ENCODE measurements at places on chromosomes 6 and 20.

- no peak for DNase-seq
These were observed 1126.4 kb upstream of the CITED2 start for GRCh38 chr6:140500849-140501248.

- no peak for DNase-seq
These were observed 182.5 kb upstream of the PDE10A start for GRCh38 chr6:165845493-165845892.

DNA sequence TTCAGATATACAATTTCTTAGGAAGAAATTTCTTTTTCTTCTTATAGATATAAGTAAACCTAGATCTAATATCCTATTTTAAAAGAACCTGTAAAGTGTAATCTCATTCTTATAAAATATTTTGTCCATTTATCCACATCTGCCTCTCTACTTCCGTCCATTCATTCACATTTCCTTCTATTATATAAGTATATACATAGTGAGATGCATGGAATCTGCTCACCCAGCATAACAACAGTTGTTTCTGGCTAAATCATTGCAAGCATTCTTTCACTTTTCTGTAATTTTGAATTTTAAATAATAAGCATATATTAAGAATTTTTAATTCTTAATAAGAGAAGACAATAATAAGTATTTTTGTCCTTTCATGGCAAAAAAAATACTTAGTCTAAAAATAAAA, 45.4 kb downstream of the CEP162 start:
- no peak for DNase-seq

- no peak for DNase-seq
These were observed 211.2 kb downstream of the C6orf118 start for GRCh38 chr6:165098165-165098564.

DNA sequence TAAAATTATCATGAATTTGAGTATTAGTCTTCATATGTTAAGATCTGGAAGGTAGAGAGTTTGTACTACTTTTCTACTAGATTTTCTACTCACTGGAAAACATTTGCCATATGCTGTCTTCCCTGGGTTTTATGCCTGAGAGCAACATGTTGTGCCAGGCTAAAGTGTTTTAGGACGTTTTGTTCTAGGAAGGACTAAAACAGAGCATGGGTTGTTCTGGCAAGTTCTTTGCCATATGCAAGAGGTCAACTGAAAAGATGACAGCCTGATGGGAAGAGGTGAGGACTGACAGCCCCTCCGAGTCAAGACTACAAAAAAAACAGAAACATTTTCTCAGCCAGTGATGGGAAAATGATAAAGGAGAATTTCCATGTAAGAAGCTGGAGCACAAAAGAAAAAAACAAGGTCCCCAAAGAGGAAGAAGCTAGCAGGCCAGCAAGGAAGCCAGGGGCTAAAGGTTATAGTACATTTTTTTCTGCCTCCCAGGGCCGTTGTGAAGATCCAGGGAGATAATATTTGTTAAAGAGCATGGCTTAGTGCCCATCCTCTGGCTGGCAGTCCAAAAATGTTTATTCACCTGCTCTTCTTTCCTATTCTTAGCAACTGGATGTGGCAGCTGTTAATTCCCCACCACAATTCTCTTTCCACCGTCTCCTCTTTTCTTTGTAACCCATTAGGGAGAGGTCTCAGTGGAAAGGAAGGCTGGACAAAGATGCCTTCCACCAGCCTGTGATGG, 7.8 kb downstream of the SCGN start:
- DNase-seq: no peak

DNA sequence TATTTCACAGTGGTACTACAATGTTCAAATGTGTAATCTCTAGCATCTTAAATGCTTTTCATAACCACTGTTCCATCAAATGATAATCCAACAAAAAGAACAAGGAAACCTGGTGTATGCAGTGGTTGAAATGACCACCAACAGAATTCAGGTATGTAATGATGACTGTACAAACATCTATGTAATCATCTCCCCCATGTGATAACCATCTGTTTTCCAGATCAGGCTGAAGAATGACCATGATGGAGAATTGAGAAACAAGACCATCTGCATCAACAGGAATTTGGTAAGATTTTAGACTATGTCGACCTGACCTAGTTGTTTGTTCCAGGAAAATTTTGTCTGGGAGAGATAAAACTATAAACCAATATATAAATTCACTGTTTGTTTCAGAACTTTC, 81.3 kb upstream of the ASCC3 start:
- no peak for DNase-seq

DNA sequence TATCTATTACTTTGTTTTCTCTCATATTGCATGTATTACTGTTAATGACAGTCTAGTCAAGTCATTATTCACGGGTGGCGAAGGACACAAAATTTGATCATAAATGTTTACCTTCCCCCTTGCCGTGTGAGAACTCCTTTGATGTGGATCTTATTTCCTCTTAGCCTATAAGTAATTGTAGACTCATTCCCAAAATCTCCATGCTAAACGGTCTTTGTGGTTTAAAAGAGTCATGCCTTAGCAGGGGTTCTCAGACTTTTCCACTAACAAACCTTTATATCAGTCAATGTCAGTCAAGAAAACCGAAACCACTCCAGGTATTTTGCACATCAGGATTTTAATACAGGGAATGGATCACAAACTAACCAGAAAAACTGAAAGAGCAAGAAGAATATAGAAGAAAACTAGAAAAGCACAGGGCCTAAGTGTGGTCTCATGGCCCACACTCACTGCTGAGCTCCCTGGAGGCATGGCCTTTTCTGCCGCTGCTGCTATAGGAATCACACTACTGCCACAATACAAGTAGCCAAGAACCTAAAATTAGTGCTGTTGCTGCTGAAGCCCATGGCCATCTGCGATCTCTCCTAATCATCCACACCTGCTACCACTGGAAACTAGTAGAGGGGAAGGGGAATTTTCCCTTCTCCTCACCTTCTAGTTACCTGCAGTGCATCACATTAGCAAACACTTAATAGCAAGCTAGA, 186.0 kb upstream of the POU3F2 start:
- no peak for DNase-seq

DNA sequence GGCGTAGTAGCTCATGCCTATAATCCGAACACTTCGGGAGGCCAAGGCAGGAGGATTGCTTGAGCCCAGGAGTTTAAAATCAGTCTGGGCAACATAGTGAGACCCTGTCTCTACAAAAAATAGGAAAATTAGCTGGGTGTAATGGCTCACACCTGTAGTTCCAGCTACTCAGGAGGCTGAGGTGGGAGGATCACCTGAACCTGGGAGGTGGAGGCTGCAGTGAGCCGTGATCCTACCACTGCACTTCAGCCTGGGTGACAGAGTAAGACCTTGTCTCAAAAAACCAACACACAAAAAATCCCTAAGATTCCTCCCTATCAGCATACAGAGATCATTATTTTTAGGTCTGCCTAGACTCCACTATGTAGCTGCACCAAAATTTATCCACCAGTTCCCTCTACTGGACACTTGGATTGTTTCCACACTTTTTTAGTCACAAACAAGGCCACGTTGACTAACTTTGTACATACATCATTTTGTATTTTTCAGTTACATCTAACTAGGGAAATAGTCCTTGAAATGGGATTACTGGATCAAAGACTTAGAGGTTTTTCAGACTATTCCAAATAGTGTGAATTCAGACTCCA, 3.6 kb upstream of the PHF1 start:
- DNase-seq: no peak

- no peak for DNase-seq
These were observed 160.2 kb downstream of the SYCP2 start for GRCh38 chr20:59772931-59773913.

- DNase-seq: peak; percentile 60
These were observed 591 bp downstream of the IBTK start for GRCh38 chr6:82246802-82247504.

GRCh38 chr6:33791620-33792019, 2.7 kb upstream of the LEMD2 start:
- DNase-seq: no peak

DNA sequence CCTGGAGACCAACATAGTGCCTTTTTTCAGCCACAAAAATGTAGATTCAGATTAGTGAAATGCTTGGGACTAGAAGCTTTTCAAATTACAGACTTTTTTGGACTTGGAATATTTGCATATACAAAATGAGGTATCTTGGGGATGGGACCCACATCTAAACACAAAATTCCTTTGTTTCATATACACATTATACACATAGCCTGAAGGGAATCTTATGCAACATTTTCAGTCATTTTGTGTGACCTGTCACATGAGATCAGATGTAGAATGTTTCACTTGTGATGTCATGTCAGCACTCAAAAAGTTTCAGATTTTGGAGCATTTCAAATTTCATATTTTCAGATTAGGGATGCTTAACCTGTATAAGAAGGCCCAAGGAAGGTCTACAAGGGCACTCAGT, 44.5 kb upstream of the ALDH8A1 start:
- DNase-seq: no peak

GRCh38 chr20:47795214-47795907, 10.1 kb upstream of the SULF2 start:
- DNase-seq: no peak

DNA sequence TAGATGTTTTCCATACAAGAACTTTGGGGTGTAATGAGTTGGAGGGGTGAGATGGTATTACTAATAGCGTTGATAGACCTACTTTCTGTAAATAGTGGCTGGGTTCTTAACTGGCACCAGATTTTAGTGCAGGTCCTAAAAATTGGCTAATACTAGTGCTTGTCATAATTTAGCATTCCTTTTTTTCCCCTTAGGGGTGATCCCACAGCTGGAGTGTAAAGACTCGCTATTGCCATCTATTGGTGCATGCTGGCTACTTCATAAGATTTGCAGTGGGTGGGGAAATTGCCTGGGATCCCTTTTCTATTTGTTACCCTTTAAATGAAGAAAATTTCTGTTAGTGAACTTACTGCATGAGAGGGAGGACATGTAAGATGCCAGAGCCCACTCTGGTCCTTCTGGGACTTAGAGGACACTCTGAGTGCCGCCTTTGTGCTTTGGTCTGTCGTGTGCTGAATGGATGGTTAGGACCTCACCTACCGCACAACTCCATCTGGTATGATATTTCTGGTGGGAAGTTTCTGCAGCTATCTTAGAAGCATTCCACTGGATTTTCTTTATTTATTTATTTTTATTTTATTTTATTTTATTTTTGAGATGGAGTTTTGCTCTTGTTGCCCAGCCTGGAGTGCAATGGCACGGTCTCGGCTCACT, 195.5 kb downstream of the JARID2 start:
- no peak for DNase-seq

GRCh38 chr6:19028201-19028600, 641.1 kb downstream of the RNF144B start:
- DNase-seq: no peak

DNA sequence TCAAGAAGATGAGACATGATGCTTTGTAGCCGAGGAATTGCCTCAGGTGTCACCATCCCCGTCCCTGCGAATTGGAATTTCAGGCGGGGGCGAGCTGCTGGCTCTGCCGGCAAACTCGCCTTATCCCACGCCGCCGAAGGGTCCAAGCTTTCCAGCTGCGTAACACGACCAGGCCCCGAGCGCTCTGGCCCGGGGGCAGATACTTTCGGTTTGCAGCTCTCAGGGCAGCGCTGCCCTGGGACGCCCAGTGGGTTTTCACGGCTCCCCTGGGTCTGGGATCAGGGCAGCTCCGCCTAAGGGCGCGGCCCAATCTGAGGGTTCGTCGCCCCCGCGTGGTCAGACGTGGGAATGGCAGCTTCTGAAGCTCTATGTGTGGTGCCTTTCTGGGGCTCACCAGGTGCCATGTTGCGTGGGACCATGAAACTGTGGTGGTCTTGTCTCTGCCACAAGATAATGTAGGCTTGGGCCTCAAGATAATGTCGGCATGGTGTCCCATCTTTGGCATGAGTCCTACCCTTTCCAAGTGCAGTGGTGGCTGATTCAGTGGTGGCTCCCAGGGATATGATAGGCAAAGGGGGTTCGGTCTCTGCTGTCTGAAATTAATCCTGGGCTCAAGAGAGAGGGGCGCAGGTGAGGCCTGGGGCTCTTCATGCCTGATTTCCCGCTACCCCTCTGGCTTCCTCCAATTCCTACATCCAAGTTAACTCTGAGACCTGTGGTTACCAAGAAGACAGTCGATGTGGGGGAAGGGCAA, 21.0 kb downstream of the PIGT start:
- peak; percentile 90 for DNase-seq

GRCh38 chr6:9532621-9533557, 882.0 kb downstream of the TFAP2A start:
- DNase-seq: no peak

DNA sequence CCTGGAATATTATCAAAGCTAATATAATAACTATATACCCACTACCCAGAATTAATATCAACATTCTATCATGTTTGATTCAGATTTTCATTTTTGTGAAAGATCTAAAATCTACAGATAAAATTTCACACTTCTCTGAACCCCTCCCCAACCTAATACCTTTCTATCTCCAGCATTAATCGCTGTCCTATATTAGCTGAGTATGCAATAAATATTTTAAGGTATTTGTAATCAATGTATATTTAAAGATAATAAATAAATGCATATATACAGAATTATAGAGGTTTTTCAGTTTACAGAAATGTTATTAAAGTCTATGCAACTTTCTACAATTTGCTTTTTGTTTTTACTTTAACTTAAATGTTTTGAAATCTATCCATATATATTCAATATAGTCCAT, 156.7 kb upstream of the NRSN1 start:
- DNase-seq: no peak

DNA sequence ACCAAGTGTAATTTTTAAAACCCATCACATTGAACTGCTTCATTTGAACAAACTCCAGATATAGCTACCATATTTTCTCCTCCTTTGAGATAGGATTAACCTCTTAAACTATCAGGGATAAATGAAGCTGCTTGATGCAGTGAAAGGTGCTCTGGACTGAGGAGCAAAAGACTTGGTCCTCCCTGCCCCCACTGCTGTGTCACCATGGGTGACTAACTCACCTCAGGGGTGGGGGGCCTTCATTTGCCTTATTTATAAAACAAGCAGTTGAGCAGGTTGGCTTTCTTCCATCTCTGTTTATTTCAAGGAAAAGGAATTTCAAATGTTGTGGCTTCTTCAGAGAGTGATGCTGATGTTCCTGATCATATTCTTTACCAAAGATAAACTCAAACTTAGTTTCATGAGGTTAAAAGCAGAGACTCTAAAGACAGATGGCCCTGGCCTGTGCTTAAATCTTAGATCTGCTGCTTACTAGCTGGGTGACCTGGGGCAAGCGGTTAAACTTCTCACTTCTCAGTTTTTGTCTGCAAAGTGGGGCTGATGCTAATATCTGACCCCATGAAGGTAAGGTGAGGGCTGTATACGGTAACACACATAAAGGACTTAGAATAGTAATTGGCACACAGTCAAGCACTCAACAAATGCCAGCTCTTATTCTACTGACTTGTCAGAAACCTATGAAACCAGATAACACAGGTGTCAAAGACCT, 50.5 kb downstream of the FHL5 start:
- no peak for DNase-seq

DNA sequence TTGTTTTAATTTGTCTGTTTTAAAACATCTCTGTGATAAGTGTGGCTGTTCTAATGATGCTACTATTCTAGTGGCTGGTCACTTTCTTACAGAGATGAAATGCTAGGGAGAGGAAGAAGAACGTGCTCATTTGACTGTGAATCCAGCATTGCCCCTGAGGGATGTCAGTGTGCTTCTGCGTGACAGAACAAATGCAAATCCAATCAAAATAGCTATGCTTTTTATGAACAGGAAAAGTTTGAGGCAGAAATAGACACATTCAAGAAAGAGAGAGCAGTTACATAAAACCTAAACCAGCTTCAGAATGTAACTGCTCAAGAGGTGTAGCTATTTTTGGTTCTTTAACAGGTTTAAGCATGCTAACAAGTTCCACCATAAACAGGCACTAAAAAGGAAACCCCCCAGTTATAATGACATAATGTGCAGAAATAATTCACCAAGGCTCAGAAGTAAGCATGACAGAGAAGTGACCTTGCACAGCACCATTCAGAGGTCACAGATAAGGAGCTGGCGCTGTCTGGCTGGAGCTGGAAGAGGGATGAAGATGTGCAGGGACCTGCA, 385.3 kb downstream of the EPM2A start:
- peak; percentile 10 for DNase-seq
